Coronary artery (tissue), 2 donors: ENCODE measurements at places on chromosomes 5 and 9.
A peak's percentile ranks its signal among the peaks of the same experiment; 100 is the strongest.

- peak; percentile 71 for DNase-seq
Observed at GRCh38 chr9:137320555-137321384, 18.7 kb upstream of the NRARP start.

DNA sequence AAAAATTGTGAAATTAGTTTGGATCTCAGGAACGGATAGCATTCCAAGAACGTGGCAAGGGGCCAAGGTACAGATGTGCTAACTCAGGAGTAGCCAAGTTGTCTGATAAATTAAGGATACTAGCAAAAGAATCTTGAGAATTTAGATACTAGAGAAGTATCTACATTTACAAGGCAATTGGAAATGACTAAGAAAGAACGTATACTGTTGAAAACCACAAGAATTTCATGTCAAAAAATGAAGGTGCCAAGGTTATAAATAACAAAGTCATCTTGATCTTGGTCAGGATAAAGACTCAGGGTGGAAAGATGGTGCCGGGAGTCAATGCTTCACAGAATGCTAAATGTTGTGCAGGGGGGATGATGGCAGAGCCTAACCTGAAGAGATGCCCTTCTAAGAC lies 19.2 kb downstream of the CAPSL start:
- DNase-seq: no peak

GRCh38 chr5:98193921-98194760 lies 579.3 kb upstream of the RGMB start:
- DNase-seq: no peak

DNA sequence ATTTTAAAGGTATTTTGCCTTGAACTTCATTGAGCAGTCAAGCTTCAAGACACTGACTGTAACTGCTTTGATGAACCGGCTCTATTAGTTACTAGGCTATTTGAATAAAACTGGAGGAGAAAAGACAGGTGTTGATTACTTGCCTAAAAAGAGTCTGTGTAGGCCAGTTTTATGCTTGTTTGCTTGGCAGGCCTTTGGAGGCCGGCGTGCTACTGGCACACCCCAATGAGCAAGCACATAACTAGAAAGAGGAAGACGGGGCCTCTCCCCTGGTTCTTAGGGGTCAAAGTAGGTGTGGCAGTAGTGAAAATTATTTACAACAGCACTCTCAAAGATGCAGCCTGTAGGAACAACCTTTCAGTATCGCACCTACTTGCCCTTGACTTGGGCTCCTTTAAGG lies 2.1 kb upstream of the ZFR start:
- no peak for DNase-seq

GRCh38 chr5:88089719-88090390 lies 178.8 kb downstream of the TMEM161B start:
- DNase-seq: no peak

DNA sequence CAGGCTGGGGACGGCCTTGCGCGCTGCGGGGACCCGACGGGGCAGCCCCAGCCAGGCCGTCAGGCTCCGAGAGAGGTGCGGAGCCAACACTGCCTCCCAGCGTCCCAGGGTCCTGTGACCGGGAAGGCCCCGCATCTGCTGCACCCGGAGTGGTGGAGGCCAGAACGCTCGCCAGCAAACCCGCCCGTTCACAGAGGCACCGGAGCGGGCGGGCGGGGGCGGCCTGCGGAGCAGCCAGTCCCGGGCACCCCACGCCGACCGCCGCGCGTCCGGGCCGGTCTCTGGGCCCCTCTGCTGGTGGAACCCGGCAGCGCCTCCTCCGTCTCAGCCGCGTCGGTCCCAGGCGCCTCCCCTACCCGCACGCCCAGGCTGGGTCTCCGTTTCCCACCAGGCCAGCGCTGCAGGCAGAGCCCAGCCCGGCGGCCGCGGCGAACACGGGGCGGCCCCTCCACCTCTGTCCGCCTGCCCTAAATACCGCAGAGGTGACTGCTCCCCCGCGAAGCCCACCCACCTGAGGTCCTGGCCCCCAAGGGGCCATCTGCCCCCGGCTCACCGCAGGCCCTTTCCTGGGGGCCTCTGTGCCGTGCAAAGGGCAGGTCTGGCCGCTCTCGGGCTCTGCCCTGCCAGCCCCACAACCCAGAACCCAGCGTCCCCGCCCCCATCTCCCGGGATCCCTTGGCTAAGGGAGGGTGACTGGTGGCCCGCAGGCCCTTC lies 15.9 kb downstream of the EXD3 start:
- DNase-seq: no peak

- DNase-seq: no peak
Observed at GRCh38 chr9:21171351-21171750, 4.9 kb upstream of the IFNA21 start.

DNA sequence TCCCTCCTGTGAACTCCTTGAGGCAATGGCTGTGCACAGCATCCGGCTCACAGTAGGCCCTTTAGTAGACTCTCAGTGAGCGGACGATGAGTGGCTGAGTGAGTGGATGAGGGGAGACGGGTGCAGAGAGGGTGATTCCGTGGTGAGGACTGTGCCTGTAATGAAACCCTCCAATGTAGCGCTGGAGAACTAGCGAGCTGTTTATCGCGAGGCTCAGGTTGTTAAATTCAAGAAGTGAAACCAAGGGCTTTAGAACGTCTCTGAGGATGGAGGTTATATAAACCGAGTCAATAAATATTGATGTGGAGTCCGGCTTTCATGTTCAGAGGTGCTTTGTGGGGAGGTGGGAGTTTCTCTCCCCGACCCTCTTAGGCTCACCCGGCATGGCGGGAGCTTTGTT lies 53.2 kb downstream of the NSG2 start:
- no peak for DNase-seq

GRCh38 chr9:121871431-121872025 lies 220.1 kb downstream of the DAB2IP start:
- peak; percentile 70 for DNase-seq

- no peak for DNase-seq
Observed at GRCh38 chr5:132853323-132853722, 12.9 kb downstream of the GDF9 start.

- DNase-seq: no peak
Observed at GRCh38 chr9:82583524-82583923, 479.4 kb downstream of the RASEF start.

DNA sequence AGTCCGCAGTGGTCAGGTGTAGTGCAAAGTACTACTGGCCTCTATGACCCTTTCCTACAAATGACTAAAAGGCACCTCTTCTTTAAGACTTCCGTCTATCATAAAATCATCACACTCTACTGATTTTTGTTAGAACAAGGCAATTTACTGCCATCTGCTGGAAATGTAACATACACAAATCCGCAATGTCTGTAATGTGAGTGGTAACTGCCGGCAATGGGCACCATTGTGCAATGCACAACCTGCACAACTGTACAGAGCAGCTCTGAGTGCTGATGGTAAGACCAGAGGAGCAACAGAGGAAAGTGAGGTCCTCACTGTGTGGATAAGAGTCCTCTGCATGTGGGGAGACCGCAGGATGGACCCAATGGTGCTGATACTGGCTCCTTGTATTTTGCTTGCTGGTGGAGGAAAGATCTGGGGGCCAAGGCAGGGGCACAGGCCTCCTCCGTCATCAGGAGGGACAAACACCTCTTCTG lies 103.7 kb downstream of the ATPSCKMT start:
- no peak for DNase-seq

DNA sequence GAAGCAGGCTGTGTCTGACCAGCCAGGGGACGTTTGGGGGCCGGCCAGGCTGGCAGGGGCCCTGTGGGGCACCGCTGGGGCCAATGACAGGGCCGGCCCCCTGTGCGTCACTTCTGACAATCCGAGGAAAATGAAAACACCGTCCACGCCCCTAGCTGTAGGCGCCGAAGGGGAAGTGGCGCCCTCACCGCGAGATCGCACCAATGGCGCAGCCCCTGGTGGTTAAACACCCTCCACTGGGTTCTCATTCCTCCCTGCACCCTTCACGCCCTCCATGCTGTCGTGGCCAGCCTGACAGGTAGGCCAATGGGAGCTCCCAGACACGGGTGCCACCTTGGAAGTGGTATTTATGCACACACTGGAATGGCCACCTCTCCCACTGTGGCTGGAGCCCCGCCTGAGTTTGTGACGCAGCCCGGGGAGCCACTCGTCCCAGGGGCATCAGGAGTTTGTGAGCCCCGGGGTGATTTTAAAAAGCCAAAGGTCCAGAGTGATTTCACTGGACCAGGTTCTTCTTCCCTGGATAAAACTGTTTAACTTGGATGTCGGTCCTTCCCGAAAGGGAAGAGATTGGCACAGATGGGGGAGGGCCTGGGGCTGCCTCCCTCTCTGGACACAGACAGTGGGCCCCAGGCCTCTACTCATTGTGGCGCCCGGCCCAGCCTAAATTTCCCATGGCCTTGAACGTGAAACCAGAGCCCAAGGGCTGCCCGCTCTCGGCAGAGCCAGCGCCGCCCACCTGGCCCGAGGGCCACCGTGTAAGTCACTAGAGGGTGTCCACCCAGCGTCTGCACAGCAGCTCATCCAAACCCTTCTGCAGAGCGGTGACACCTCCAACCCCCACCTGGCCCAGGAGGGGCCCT lies 49.7 kb downstream of the NKD2 start:
- DNase-seq: no peak

GRCh38 chr5:14143841-14144585 lies 871 bp downstream of the TRIO start:
- DNase-seq: peak; percentile 77

- DNase-seq: no peak
Observed at GRCh38 chr9:19057033-19057432, 7.8 kb downstream of the RRAGA start.

DNA sequence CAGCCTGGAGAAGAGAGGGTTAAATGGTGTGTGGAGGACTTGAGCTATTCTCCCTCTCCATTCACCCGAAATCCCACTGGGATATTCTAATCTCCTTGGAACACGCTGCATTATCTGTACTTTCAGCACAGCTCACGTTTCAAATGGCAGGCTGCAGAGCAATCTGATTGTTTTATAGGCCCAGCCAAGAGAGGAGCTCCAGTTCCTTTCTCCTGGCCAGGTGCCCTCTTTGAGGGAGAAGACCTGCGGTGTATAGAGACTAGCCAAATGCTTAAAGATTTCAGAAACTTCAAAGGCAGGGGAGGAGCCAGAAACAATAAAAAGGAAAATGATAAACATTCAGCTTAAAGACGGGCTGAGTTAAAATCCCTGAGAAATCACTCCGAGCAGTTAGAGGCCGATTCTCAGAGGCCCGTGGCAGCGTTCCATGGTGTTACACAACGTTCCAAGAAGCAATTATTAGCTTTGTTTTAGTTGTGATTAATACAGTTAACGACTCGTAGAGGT lies 564.0 kb upstream of the KLF4 start:
- no peak for DNase-seq

GRCh38 chr5:147485046-147485445 lies 24.8 kb downstream of the DPYSL3 start:
- no peak for DNase-seq

DNA sequence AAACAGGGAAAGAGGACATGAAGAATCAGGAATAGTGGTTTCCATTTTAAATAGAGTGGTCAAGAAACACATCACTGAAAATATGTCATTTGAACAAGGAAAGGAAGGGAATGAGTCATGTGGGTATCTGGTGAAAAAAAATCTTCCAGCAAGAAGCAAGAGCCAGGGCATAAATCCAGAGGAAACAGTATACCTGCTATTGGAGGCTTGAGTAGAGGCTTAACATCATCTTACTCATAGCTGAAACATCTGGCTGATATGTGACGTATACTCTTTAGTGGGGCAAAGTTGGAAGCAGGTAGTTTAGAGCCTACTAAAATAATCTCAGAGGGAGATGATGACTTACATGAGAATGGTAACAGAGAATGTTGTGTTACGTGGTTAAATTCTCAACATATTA lies 517.2 kb downstream of the CAAP1 start:
- no peak for DNase-seq

DNA sequence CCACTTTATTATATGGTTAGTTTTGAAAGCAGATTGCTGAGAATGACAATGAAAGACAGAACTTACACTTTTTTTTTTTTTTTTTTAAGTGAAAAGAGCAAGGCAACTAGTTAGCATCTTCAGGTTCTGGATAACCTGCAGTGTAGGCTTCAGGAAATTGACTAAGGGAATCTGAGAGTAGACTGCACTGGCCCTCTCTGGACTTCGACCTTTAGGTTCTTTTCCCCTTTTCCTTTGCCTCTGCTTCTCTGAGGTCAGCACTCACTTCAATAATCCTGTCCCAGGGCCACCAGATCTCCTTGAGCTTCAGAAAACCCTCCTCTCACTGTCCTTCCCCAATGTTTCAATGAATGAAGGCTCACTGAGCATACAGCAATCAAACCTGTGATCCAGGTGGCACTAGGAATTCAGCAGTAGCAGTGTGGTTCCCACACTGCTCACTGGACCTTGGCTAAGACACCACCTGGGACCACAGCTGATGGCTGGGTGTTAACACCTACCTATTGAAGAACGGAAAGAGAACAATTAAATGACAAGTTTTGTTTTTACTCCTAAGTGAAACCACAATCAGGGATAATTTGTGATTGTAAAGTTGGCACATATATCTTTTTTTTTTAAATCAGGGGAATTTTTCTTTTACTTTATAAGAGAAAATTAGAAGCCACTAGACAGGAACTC lies 85.8 kb upstream of the IL6ST start:
- no peak for DNase-seq

DNA sequence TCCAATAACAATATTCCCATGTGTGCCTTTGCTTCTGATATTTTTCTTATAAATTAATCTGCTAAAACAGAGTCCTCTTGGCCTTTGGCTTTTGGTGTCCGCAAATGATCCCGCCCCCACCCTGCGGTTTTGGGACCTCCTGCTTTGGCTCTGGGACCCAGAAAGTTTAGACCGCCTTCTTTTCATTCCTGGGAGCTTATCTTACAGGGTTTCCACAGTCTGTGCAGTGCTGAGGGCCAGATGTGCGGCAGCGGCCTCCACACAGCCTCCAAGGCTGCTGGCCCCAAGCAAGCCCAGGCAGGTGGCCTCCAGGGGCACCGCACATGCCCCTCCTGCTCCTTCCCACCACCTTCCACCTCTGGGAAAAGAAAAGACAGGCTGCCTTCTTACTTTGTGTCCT lies 191.5 kb downstream of the ERCC6L2 start:
- peak; percentile 81 for DNase-seq

DNA sequence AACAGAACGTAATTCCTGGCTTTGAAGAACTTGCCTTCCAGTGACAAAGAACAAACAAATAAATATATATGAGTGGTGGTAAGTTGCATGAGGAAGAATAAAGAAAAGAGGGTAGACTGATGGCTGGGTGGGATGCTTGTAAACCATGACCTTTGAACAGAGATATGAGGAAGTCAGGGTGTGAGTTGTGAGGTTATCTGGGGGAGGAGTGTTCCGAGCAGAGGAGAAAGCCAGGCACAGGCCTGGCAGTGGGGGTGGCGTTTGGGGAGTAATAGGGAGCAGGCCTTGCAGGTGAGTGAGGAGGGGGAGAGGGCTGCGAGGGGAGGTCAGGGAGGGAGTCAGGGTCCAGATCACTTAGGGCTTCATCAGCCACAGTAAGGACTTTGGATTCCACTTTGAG lies 213.4 kb downstream of the PTTG1 start:
- no peak for DNase-seq

GRCh38 chr9:124372038-124372437 lies 43.2 kb downstream of the PSMB7 start:
- DNase-seq: no peak

GRCh38 chr5:101080462-101081240 lies 177.6 kb upstream of the ST8SIA4 start:
- DNase-seq: no peak
